ENCODE measurements at places on chromosomes 2 and 18. TPM values are rescaled to one million over a fixed set of nuclear protein-coding genes. Genes with fewer than 3 reads are reported as not detected.

DNA sequence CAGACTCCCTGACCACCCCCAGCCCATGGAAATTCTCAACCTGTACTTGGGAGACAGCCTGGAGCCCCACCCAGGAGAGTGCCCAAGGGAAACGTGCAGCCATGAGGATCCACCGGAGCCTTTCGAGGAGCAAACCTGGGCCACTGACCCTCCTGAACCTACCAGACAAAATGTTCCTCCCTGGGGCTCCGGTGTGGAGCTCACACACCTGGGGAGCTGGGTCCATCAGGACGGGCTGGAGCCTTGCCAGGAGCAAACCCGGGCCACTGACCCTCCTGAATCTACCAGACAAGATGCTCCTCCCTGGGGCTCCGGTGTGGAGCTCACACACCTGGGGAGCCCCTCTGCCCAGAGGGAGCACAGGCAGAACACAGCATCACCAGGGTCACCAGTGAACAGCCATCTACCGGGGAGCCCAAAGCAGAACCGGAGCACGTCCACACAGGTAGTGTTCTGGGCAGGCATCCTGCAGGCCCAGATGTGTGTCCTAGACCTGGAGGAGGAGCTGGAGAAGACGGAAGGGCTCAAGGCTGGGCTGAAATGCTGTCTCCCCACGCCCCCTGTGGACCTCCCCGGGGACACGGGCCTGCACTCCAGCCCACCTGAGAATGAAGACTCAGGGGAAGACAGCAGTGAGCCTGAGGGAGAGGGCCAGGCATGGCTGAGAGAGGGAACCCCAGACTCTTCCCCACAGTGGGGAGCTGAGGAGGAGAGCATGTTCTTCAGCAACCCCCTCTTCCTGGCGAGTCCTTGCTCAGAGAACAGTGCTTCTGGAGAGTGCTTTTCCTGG lies 8.9 kb downstream of the PSD4 start:
- no peak for DNase-seq

Gene IL1B
- 2.2 TPM for total RNA-seq

Gene RUFY4
- total RNA-seq = not detected

- no peak for DNase-seq
Observed at GRCh38 chr2:171330155-171330956, 103.4 kb downstream of the METTL8 start.

DNA sequence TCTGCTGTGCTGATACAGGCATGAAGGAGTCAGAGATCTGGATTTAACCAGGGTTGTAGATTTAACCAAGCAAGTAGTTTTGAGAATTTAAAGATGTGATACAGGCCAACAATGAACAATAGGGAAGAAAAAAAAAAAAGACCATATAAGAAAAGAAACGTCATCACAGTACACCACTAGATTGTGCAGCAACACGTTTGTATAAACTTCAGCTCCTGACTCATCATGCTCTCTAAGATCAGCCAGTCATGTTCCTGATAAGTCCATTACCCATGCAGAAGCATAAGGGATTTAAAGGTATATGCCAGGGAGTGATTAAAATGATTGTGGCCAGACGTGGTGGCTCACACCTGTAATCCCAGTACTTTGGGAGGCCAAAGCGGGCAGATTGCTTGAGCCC lies 22.3 kb upstream of the ERICH2 start:
- no peak for DNase-seq
